Neural crest cell (in vitro differentiated cells): ENCODE measurements at places on chromosomes 11 and 22. TPM values are rescaled to one million over a fixed set of nuclear protein-coding genes. Genes with fewer than 3 reads are reported as not detected.

The CPSF7 gene
- 144 and 150 TPM in 2 replicates for total RNA-seq

The DDI1 gene
- not detected in 2 replicates for total RNA-seq

The FAM89B gene
- total RNA-seq: 82.4 and 86.3 TPM in 2 replicates

The MS4A14 gene
- not detected in 2 replicates for total RNA-seq

DNA sequence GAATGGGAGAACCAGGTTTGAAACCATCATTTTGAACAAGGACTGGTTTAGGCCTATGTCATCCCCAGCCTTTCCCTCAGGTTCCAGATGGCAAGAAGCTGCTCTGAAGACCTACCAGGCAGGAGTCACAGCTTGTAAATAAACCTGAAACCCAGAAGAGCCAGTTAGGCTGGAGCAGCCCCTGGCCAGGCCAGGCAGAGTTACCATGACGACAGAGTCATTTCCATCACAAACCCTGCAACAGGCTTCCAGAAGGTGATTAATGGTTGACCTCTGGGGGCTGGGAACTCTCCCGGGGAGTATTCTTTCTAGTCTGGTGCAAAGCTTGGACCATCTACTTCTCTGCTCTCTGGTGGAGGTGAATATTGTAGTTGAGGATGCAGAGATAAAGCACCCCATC lies 164.1 kb upstream of the NCAM1 start:
- DNase-seq: no peak

GRCh38 chr11:86374586-86374985 lies at the start of gene CCDC81:
Gene CCDC81, plus strand, starts transcription at chr11:86374887. Its CDS starts 277 bp downstream, at chr11:86375164.
- DNase-seq: peak; percentile 50

- DNase-seq: no peak
These were observed 71.8 kb downstream of the TTC28 start for GRCh38 chr22:28607795-28608194.

DNA sequence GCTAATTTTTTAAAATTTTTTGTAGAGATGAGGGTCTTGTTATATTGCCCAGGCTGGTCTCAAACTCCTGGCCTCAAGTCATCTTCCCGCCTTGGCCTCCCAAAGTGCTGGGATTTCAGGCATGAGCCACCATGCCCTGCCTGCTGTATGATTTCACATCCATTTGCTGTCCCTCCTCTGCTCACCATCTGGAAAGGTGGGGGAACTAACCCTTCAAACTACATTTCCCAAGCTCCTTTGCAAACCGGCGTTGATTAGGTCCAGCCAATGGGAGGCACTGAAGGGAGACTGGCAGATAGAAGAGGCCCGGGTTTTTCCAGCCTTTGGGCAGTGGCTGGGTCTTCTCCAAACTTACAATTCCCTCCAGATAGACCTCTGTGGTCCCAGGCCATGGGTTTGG lies 19.3 kb downstream of the RFPL1 start:
- peak; percentile 19 for DNase-seq

DNA sequence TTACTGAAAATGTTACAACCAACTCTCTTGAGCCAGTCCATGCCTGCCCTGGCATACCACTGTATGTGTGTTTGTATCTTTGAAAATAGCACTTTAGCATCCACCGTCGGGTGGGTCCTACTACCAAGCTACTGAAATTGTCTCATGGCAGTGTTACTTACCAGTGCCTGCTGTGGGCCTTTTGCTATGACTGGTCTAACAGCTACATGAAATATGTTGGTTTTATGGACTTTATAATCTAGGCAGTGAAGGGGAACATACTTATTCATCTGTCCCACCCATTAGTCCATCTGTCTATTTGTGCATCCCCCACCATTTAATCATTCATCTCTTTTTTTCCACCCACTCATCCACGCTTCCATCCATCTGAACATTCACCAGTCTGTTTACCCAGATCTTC lies 106.0 kb downstream of the NAV2 start:
- no peak for DNase-seq

GRCh38 chr22:21587803-21588611 lies 20.5 kb downstream of the UBE2L3 start:
- no peak for DNase-seq

DNA sequence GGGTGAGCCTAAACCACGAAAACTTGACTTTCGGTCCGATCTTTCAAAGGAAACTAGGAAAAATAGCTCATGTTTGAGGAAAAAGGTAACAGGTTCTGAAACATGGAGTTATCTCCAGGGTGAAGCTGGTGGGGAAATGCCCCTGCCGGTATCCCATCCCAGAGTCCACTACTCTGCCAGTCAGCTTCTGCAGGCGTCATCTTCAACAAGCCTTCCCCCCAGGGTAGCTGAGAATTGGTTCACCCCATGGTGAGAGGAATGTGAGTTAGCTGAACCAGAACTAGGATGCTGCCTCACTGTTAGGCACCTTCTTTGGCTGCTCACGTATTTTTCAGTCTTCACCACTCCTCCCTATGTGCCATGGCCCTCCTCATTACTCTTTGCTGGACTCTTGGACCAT lies 1.1 kb downstream of the GVQW3 start:
- DNase-seq: no peak

DNA sequence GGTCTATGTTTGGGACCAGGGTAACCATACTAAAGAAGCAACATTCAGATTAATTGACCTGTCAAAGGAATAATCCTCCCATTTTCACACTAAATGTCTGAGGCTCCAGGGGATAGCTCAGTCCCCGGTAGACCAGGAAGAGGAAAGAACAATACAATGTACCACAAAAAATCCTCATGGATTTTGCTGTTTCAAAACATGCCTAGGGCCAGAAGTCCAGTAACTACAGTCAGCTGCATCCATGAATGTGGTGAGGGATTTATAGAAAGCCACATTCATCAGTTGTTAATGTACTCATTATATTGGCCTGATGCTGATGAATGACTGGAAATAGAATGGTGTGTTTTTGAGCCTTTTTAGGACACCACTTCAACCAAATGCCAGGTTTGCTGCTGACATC lies 6.9 kb upstream of the ETS1 start:
- no peak for DNase-seq

- DNase-seq: no peak
These were observed 472.2 kb downstream of the INSC start for GRCh38 chr11:15586741-15587473.

DNA sequence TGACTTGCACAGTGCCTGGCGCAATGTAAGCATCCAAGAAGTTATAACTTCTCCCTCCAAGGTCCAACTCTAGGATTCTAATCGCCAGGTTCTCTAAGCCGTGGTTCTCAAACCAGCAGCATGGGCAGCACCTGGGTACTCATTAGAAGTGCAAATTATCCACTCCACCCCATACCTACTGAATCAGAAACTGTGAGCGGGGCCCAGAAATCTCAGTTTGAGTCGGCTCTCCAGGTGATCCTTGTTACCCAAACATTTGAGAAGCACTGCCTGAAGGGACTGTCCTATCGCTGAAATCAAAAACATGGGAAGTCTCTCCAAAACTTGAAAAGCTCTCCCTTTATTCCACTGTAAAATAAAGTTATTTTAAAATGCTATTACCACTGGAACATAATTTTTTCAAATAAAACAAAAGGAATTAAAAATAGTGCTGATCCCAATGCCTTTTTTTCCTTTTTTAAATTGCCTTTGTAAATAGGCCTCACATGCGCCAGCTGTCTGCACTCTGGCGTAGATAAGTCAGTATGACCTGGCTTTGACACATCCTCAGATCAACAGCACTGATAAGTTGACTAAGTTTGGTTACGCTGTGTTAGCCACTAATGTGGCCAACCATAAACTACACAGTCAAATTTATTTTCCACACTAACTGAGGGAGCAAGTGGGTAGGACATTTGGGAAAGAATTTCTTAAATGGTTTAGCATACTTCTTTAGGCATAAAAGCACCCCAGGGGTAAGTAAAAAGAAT lies 8.4 kb upstream of the CTR9 start:
- no peak for DNase-seq

DNA sequence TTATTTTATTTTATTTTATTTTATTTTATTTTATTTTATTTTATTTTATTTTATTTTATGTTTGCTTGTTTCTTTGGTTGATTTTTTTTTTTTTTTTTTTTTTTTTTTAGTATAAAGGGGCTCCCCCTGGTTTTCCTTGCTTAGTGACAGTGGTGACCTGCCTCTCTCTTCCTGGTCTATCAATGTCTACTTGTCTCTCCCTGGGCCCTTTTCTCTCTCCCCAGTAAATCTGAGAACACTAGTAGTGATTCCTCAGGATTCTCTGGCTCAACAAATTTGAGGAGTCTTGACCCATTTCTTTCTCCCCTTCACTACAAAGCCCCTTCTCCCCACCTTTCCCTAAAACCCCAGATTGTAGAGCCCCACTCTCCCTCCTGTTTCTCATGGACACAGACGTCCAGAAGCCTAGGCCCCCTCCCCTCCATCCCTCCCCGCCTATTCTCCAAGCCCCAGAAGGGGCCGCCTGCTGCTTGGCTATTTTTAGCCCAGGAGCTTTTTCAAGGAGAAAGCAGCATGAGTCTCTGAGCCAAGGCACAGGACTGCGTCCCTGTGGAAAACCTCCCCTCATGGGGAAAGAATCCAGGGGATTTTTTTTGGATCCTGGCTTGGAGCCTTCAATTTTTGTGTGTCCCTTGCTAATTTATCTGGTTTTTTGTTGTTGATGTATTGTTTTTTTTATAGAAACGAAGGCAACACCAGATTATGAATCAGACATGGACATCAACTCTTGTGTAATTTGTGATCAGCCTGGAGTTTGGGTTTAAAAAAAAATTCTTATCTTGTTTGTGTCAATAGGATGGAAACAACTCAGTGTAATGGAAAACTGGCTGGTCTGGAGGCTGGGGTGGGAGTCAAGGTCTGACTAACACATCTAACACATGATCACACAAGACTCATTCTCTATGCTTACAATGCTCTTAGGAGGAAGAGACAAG lies 17.5 kb upstream of the ACCSL start:
- peak; percentile 29 for DNase-seq

GRCh38 chr22:28232204-28232603 lies 313.1 kb upstream of the PITPNB start:
- DNase-seq: no peak

- DNase-seq: no peak
These were observed 38.0 kb downstream of the METTL15 start for GRCh38 chr11:28146123-28146751.

DNA sequence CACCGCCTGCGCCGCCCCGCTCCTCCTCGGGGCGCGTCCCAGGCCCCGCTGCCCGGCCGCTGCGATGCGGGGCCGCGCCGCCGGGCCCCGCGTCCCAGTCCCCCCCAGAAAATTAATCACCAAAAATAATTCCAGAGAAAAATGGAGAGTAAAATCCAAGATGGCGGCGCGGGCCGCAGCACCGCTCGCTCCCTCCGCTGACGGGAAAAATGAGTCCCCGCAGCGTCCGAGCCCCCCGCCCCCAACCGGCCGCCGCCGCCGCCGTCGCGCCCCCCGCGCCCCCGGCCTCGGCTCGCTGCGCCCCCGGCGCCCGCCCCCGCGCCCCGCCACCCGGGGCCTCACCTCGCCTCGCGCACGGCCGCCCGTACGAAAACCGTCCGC lies at the start of gene KMT5B:
Gene KMT5B (minus strand): TSS at position 162 of the 381 bp plus-strand sequence. CDS start 23,220 bp downstream, outside the sequence.
- DNase-seq: peak; percentile 66

DNA sequence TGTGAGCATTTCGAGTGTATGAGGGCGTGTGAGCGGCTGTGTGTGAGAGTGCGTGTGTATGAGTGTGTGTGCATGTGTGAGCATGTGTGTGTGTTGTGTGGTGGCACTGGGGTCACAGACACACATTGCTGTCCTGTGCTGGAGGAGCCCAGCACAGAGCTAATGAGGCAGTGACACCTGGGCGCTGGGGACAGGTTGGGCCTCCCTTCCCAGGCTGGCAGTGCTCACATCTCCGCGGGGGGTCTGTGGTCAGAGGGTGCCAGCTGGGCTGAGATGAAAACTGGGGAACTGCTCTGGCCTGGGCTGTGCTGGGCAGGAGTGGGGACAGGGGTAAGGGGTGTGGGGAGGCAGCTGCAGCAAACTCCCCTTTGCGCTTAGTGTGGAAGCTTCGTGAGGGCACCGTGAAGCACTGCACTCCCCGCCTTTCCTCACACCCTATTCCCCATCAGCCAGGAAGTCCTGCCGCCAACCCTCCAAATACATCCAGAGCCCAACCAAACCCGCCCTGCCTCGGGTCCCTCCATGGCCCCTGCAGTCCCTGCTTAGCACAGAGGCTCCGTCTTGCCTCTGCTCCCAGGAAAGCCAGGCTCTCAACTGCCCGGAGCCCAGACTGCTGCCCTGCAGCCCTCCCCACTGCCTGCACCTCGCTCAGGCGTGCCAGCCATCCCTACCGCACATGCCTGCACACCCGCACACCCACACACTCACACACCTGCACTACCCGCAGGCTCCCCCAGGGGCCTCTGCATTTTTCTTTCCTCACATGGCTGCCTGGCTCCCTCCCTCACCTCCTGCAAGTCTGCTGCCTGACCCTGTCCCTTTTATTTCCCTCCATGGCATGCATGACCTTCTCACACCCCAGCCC lies 62.0 kb upstream of the THY1 start:
- no peak for DNase-seq

- DNase-seq: no peak
These were observed 412.5 kb downstream of the FAM181B start for GRCh38 chr11:82321206-82321605.
